Amniotic stem cell (primary cell): ENCODE measurements at places on chromosomes 3 and 15.
A peak's percentile ranks its signal among the peaks of the same experiment; 100 is the strongest.

DNA sequence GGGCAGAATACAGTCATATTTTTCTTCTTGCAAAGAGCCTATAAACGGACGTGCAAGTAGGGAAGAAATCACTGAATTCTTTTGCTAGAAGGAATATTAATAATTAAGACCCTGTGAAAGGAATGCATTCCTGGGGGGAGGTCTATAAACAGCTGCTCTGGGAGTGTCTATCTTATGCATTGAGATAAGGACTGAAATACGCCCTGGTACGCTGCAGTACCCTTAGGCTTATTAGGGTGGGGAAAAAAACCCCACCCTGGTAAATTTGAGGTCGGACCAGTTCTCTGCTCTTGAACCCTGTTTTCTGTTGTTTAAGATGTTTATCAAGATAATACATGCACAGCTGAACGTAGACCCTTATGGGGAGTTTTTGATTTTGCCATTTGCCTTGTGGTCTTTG lies 100.0 kb upstream of the KBTBD8 start:
- DNase-seq = no peak

DNA sequence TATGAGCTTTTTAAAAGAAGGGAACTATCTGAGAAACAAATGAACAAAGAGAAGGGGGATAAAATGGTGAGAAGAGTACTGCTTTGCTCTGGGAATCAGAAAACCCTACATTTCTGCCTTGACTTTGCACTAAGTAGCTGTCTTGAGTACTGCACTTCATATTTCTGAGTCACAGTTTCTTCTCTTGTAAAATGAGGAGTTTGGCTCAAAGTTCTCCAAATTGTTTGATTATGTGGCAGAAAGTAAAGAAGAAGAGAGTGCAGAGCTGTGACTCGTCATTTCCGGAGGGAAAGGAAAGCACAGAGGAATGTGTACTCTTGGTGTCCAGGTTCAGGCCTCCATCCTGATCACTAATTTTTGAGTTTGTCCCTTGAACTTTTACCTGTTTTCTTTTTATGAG lies 54.7 kb downstream of the TP63 start:
- DNase-seq = peak; percentile 30

GRCh38 chr15:67997996-67998395 lies 56.1 kb upstream of the PIAS1 start:
- DNase-seq = no peak

DNA sequence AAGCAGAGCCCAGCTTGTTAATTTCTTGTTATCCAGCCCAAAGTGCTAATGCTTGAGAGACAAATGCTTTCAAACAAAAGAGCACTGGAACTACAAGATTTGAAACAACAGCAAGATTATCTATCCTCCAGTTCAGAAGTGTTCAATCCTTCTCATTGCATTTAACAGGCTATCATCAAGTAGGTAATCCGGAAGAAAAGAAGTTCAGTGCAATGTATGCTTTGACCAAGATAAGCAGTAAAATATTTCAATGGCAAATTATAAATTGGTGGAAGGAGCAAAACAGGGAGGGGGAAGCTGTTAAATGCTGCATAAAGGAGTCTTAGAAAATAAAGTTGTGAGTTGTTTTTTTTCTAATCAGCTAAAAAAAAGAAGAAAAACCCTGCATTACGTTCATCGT lies 8.8 kb downstream of the LRIG1 start:
- DNase-seq = no peak

- no peak for DNase-seq
Observed at GRCh38 chr15:89827829-89828228, 13.2 kb upstream of the ANPEP start.

DNA sequence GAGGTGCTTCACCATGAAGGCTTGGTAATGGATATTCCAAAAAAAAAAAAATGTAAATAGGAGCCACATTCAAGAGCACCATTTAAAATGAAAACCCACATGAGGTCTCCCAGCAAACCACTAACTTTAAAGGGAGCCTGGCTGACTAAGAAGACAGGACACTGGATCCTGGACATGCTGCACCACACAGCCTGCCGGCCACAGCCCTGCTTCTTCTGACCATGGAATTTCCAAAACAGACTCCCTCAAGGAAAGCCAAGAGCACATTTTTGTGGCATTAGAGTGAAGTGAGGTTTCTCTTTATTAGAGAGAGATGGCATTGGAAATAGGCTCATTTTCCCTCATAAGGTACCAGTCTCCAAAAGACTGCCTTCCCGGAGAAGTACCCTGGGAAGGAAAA lies 113.9 kb downstream of the RORA start:
- no peak for DNase-seq

GRCh38 chr3:51391566-51392354 lies 675 bp downstream of the RBM15B start:
- DNase-seq = no peak

DNA sequence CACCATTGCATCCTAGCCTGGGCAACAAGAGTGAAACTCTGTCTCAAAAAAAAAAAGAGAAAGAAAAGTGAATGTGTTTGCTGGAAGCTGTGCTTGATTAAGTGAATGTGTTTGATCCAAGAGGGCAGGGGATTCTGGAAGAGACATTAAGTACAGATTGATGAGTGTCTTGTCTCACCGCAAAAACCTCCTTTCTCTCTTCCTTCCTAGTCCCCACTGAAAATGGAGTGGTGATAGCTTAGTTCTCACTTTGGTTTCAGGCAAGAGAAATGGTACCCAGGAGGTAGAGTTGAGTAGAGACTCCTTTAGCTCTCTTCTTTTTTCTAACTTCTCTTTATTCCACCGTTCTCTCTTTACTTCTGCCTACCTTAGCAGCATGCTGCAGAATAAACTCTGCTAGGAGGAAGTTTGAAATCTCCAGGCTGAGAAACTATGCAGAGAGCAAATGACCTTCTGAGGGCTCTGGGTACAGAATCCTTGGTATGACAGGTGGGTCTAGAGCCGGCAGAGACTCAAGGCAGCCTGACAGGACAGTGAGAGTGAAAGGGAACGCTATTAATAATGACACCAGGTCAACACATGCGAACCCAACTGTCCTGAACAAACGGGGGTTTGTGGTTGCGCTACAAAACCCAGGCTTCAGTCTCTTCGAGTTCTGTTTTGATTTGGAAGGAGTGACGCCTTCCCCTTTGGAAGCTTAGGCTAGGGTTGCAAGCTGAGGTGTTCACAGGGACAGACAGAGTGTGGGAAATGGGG lies 74.9 kb downstream of the SMAD3 start:
- no peak for DNase-seq

DNA sequence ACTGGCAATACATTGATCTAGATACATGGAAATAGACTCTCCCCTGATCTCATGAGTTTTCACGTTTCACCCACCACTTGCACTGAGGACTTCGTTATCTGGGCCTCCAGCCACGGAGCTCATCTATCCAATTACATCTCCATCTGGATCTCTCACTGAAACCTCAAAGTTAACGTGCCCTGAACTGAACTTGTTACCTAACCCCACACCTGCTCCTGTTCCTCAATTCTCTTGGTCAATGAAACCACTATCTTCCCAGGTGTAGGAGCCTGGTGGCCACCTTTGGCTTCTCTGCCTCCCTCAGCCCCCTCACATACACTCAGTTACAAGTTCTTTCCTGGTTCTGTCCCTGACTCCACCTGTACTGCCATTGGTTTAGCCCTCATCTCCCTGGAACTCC lies 9.7 kb downstream of the DGKG start:
- DNase-seq = no peak

DNA sequence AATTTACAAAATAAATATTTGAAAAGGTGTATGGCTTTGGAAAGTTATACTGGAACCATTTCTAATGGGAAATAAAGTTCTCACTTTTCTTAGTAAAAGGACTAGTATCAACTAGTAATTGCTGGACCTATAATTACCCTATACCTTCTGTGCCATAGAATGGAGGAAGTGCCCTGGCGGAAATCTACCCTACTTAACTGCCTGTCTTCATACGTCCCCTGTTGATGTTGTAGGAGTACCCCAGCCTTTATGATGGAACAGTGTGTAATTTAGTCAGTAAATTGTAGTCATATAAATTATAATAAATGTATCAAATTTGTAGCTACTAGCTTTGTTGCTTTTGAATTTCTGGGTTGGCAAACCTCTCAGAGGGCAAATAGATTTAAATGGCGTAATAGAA lies 149.9 kb downstream of the LPP start:
- DNase-seq = no peak

- DNase-seq = no peak
Observed at GRCh38 chr3:128334766-128335165, 131.9 kb downstream of the DNAJB8 start.

DNA sequence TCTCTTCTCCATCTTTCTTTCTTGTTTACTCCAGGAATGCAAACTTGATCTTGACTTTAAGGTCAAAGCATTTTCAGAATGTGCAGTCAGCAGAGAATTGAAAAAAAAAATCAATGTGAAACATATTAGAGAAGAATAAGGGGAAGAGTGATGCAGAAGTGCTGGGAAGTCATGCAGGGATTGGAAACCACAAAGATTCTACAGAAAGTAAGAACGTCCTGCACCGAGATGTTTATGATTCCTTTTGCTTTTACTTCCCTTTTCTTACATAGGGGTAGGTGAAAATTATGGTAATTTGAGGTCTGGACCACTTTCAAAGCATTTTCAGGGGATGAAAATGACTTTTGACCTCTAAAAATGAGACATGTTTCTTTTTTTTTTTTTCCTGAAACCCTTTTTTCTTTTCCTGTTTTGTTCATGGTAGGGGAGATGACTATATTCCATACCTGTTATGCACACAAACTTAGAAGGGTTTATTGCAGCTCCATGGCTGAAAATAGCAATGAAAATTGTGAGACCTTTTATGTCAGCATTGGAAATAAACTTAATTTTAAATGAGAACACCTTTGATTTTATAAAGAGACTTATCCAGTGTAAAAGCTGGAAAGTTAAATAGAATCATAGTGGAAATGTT lies 623.5 kb upstream of the TBL1XR1 start:
- DNase-seq = no peak

DNA sequence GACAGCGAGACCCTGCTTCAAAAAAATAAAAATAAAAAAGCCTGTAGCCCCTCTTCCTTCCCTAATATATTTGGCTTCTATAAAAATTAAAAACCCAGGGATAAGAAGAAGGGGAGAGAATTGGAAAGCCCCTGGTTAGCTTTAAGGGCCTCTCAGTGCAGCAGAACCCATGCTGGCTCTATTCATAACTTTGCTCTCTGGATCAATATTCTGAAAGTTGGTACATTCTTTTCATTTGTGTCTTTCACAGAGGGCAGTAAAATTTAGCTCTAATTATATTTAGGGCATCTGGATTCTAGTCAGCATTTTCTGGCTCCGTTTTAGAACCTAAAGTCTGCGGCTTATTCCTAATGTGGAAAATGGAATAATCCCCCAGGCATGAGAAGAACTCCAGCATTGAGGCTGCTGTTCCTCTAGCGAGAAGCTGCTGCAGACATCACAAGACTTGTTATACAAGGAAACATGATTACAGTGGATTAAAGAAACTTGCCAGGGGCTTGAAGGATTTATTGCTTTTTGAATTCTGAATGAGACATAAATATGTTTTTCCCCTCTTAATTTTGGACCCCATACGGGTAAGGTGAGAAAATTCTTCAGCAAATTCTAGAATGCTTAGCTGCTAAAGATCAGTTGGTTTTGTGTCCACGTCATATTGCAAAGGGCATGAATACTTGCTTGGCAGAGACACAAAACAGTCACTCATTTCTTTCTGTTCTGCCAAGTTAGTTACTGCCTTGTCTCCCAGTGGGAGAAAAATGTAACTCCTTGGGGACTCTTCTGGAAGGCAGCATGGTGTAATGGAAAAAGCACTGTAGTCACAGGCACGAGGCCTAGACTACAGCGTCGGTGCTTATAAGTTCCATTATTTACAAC lies 177.7 kb downstream of the VGLL4 start:
- DNase-seq = peak; percentile 68
